ENCODE measurements at places on chromosomes 3 and 15. TPM values are rescaled to one million over a fixed set of nuclear protein-coding genes. Genes with fewer than 3 reads are reported as not detected.

DNA sequence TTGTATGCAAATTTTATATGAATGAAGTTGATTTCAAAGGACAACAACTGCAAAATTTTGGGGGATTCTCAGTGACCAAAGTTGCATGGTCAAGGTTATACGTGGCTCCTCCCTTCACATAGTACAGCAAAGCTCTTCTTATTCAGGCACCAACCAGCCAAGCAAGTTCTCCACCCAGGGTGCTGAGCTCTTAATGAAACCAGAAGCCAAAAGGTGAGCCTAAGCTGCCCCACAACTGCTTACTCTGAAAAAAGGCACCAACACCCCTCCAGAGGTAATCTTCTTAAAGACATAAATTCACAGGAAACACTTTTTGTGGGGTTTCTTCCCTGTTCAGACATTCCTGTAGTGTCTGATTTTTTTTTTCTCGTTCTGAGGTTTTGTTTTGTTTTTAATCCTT lies 106.1 kb upstream of the GMNC start:
- H3K36me3 ChIP-seq = no peaks in the 10 kb centered on the region
- no peak overlapping the region for H3K27ac ChIP-seq
- no peaks in the 10 kb centered on the region for H3K27me3 ChIP-seq

DNA sequence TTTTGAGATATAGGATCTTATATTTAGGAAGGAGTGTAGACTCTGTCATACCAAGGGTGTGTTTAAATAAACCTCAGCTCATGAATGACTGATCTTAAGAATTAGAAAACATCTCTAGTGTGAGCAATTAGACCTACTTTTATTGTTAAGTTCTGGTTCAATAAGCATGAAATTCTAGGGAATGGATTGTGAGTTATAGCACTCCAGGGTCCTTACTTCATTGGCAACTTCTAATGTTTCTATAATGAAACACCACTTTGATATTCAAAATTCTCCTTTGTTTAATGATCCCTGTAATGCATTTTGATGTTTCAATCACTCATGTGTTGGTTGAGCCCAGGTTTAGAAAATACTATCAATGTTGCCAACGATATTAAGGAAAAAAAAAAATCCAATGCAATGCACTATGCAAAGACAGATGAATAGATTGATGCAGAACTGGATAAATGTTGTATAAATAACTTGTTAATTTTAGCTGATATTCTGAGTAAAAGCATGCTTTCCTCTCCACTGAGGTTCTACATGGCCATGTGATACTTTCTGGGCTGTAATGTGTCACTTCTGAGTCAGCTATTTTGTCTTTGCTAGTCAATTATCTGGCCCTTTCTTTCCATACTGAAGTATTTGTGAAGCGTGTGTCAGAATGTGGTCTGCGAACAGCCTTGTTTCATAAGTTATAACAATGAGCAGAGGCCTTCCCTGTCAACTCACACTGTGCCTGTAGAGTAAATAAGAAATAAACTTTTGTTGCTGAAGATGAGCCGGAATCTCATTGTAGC lies 1035.9 kb downstream of the PLOD2 start:
- no peak for DNase-seq
- H3K36me3 ChIP-seq = no peaks in the 10 kb centered on the region
- H3K27ac ChIP-seq = no peak overlapping the region
- no peaks in the 10 kb centered on the region for H3K4me1 ChIP-seq

ARHGEF26 gene
- total RNA-seq = 14.3 TPM

ASB14 gene
- not detected for total RNA-seq

GOLGA6L9 gene
- 7.3 TPM for total RNA-seq

NDN gene
- not detected for total RNA-seq

DNA sequence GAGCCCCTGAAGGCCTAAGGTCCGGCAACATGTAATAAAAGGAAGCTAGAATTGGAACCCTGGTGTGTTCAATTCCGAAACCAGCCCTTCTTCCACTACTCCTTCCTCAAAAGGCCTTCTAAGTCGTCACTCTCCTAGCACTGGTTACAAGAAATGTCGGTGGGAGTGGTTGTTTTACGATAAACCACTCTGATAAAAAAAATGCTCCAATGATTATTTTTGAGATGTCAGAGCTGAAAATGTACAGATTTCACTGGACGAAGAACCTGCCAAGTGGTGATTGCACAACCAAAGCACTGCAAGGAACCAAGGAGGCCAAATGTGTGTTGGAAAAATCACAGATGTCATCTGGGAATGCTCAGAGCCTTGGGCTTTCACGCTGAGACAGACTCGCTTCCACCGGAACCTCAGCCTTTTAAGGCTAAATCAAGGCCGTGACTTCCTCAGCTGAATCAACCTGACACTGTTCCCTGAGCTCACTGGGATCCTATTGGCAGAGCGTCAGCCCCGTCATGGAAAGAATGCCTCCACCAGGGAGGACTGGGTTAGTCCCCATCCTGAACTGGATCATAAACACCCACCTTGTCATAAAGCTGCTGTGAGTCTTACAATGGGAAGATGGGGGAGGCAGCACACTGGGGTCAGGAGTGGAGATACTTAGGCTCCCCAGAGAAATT lies 108.1 kb upstream of the THBS1 start:
- H3K27me3 ChIP-seq = no peaks in the 10 kb centered on the region
- H3K27ac ChIP-seq = no peak overlapping the region
- H3K36me3 ChIP-seq = no peaks in the 10 kb centered on the region
- no peak for DNase-seq

DNA sequence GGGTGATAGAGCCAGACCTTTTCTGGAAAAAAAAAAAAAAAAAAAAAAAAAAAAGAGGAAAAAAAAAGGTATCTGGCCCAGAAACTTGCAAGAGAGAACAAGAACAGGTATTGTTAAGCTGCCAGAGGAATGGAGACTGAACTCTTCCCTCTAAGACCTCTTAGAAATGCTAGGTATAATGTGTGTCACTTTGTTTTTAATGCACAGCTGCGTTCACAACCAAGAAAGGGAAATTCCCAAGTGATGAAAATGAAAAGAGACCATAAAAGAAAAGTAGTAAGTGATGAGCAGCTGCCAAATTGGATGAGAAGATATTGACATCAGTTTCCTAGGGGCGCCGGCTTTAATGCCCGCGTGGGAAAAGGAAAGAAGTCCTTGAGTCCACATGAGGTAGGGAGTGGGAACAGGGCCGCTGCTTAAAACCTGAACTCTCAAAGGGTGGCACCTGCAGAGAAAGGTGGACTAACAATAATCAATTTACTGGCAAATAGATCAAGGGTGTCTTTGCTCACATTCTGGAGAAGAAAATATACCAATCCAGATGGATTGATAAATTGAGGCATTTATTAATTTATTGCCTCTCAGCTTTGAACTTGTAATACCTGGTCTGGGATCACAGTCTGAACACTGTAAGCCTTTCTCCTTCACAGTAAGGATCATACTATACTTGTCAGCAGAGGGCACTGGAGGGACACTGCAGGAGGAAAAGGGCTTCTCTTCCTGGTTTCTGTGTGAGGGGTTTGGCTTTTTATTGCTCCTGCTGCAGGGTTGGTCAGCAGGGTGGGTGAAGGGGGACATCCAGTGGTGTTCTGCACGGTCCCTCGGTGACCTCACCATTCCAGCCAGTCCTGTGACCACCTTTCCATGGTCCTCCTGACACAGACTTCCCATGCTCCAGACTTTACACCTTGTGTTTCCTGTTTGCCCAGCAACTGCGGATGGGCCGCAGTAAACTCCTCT lies 131.6 kb downstream of the AQP9 start:
- DNase-seq = peak; percentile 90
- no peak overlapping the region for H3K27ac ChIP-seq
- no peak overlapping the region for H3K4me3 ChIP-seq
- peaks cover 4% of the 10 kb centered on the region for H3K4me1 ChIP-seq
- no peaks in the 10 kb centered on the region for H3K27me3 ChIP-seq

DNA sequence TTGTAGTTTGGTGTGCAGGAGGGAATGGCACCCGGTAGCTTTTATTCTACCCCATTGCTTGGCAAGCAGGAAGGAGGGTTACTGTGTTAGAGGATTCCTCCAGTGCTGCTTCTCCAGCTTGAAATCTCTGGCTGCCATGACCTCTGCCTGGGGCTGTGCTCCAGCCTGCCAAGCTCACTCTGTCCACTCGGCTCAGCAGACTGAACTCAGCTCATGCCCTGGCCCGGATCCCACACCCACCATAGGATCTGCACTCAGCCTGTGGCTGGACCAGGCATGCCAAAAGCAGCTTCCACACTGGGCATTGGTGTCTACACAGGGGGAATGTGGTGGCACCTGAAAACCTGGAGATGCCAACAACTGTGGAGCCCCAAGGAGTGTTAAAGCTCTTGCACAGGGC lies 26.3 kb downstream of the CLDN16 start:
- no peak for DNase-seq
- no peak overlapping the region for H3K27ac ChIP-seq
- H3K4me1 ChIP-seq = no peaks in the 10 kb centered on the region
- H3K27me3 ChIP-seq = no peaks in the 10 kb centered on the region

DVL3 gene
- 38.5 TPM for total RNA-seq

DNA sequence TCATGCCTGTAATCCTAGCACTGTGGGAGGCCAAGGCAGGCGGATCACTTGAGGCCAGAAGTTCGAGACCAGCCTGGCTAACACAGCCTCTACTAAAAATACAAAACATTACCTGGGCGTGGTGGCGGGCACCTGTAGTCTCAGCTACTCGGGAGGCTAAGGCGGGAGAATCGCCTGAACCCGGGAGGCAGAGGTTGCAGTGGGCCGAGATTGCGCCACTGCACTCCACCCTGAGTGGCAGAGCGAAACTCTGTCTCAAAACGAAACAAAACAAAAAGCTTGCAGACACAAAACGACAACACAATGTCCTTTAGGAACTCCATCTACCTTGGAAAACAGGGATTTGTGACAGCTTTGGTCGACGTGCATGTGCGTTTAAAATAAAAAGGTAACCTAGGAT lies 716 bp upstream of the KLHL24 start:
- no peaks in the 10 kb centered on the region for H3K27me3 ChIP-seq
- DNase-seq = no peak
- peak overlapping the region; percentile 97 for H3K4me3 ChIP-seq

- peaks cover 7% of the 10 kb centered on the region for H3K27me3 ChIP-seq
- H3K36me3 ChIP-seq = no peaks in the 10 kb centered on the region
- H3K4me3 ChIP-seq = no peak overlapping the region
- no peak overlapping the region for H3K27ac ChIP-seq
Measured at GRCh38 chr15:69760890-69761568, 308.4 kb downstream of the RPLP1 start.

TPRG1 gene
- 0.04 TPM for total RNA-seq

DNA sequence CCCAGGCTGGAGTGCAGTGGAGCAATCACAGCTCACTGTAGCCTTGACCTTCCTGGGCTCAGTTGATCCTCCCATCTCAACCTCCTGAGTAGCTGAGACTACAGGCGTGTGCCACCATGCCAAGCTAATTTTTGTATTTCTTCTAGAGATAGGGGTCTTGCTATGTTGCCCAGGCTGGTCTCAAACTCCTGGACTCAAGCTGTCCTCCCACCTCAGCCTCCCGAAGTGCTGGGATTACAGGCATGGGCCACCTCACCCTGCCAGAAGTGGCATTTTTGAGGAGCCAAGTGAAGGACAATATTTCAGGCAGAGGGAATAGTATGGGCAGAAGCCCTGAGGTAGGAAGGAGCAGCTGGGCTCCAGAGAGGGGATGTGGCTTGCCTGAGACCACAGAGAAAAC lies 4.7 kb downstream of the ANKDD1A start:
- peaks cover 11% of the 10 kb centered on the region for H3K4me1 ChIP-seq
- no peak for DNase-seq
- H3K27me3 ChIP-seq = no peaks in the 10 kb centered on the region
- no peaks in the 10 kb centered on the region for H3K36me3 ChIP-seq
- no peak overlapping the region for H3K4me3 ChIP-seq

- H3K4me3 ChIP-seq = peak within 1 kb of the TSS; percentile 68
- peak; percentile 63 for DNase-seq
- H3K36me3 ChIP-seq = no peaks in the 10 kb centered on the region
- peaks cover 21% of the 10 kb centered on the region for H3K4me1 ChIP-seq
Measured at GRCh38 chr3:195907934-195908693, at the start of gene TNK2. Gene TNK2 (minus strand): TSS chr3:195908551. CDS start chr3:195888588, 19,963 bp downstream.

TPM1 gene
- total RNA-seq = 57.5 TPM

COL8A1 gene
- total RNA-seq = not detected

DNA sequence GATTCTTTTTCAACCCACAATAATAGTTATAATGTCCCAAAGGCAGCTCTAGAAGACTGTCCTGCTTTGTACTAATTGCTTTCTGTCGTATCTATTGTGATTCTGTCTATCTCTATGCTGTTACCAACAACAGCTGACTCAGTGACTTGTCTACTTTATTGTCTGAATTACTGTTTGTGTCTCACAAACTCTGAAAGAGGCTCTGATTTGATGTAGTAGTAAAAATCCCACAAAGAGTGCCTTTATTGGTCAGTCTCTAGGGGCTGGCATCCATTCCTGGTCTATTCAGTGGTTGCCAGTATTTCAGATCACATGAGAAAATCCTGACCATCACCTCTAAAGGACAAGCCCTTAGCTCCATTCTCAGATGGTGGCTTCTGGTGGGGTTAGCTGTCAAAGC lies 254.2 kb downstream of the NSUN3 start:
- no peaks in the 10 kb centered on the region for H3K27me3 ChIP-seq
- H3K4me1 ChIP-seq = no peaks in the 10 kb centered on the region
- no peak for DNase-seq
- no peak overlapping the region for H3K27ac ChIP-seq
- H3K36me3 ChIP-seq = no peaks in the 10 kb centered on the region

GRCh38 chr15:35325374-35325941 lies 220.5 kb downstream of the DPH6 start:
- no peak overlapping the region for H3K4me3 ChIP-seq
- no peaks in the 10 kb centered on the region for H3K4me1 ChIP-seq
- DNase-seq = no peak
- H3K27me3 ChIP-seq = no peaks in the 10 kb centered on the region
- H3K27ac ChIP-seq = no peak overlapping the region
- H3K36me3 ChIP-seq = no peaks in the 10 kb centered on the region

CCR1 gene
- total RNA-seq = not detected

CDHR4 gene
- not detected for total RNA-seq

GRCh38 chr3:116423945-116424344 lies 21.3 kb downstream of the LSAMP start:
- H3K27ac ChIP-seq = no peak overlapping the region
- no peak overlapping the region for H3K4me3 ChIP-seq
- no peaks in the 10 kb centered on the region for H3K36me3 ChIP-seq
- no peaks in the 10 kb centered on the region for H3K4me1 ChIP-seq
- no peak for DNase-seq

- H3K27ac ChIP-seq = no peak overlapping the region
- no peaks in the 10 kb centered on the region for H3K27me3 ChIP-seq
- peaks cover 9% of the 10 kb centered on the region for H3K36me3 ChIP-seq
Measured at GRCh38 chr3:185057829-185058228, 95.0 kb downstream of the C3orf70 start.

- peak; percentile 47 for DNase-seq
- H3K4me3 ChIP-seq = no peak overlapping the region
- H3K27ac ChIP-seq = peak overlapping the region; percentile 39
- H3K4me1 ChIP-seq = peaks cover 31% of the 10 kb centered on the region
Measured at GRCh38 chr15:28955993-28956421, 70.2 kb downstream of the APBA2 start.

- no peaks in the 10 kb centered on the region for H3K27me3 ChIP-seq
- H3K27ac ChIP-seq = no peak overlapping the region
- no peaks in the 10 kb centered on the region for H3K4me1 ChIP-seq
- no peaks in the 10 kb centered on the region for H3K36me3 ChIP-seq
- H3K4me3 ChIP-seq = no peak overlapping the region
Measured at GRCh38 chr3:48655606-48656005, 7.1 kb downstream of the CELSR3 start.

ARGFX gene
- 1.1 TPM for total RNA-seq

GRCh38 chr15:79171320-79172031 lies 80.9 kb upstream of the RASGRF1 start:
- H3K36me3 ChIP-seq = no peaks in the 10 kb centered on the region
- no peak for DNase-seq
- H3K27me3 ChIP-seq = no peaks in the 10 kb centered on the region
- no peak overlapping the region for H3K27ac ChIP-seq
